ENCODE measurements at places on chromosomes 16 and 17.

DNA sequence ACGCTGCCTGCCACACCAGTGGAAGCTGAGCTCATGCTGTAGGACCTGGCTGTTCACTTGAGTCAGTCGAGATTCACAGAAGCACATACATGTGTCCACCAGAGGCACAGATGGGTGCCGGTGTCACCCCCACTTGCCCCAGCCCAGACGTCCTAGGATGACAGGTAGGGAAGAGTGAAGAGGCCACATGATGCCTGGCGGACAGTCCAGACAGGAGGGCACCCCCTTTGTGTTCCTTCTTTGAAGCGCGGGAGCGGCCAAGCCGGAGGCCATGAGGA lies 8.8 kb downstream of the UBE2I start:
- DNase-seq, result no peak

DNA sequence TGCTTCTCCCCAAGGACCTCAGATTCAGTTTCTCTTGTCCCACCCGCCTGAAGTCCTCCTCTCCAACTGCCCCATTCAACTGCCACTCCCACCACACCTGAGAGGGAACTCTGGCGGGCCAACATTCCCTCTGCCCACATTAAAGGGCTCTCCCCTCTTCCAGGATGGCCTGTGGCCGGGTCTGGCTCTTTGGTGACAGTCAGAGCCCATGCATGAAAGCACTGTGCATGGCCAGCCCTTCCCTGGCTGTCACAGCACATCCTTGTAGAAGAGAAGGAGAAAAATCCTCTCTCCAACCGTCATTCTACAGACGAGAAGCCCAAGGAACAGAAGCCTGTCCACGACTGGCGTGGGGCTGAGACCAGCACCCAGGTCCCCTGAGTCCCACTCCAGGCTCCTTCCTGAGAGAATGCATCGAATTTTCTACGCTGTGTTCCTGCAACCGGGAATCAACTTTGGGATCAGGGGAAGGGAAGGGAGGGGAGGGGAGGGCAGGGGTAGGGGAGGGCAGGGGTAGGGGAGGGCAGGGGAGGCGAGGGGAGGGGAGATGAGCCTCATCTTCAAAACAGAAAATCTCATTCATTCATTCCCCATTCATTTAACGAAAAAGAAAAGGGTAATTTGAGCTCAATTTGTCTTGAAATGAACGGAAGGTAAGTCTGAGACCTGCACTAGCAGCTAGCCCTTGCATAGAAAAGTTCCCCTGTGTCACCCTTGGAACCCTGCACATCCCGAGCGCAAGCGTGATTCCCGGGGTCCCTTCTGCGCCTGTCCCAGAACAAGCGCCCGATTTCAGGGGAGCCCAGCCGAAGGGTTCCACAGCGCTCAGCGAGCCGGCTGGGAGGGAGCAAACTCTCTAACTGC lies at the start of gene ABCC12:
Gene ABCC12, minus strand, starts transcription at position 68 of the 864 bp plus-strand sequence. CDS start 9,569 bp downstream, outside the sequence.
- no peak for DNase-seq

DNA sequence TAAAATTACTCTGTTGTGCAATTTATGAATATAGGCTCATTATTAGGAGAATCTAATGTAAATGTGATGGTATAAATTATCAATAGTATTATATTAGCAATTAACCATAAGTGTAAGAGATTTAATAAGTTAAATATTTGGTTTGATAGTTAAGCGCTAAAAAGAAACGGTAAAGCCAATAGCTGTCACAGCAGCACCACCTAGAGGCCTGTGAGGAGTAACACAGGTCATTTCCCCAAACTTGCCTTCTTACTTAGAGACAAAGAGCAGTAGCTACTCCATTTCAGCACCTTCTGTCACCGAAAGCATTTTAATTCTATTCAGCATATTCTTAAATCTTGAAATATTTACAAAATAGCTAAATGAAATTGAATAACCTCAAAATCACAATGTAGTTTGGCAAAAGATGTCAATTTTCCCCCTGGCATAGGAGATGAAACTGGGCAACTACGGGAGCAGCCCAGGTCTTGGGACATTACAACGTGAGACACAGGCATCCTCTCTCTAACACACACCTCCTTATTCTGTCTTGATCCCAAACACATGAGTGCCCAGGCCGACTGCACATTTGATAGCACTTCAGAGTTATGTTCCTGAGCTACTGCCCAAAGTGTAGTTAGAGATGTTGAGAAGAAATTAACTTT lies 14.3 kb upstream of the DYNLRB2 start:
- peak; percentile 76 for DNase-seq

DNA sequence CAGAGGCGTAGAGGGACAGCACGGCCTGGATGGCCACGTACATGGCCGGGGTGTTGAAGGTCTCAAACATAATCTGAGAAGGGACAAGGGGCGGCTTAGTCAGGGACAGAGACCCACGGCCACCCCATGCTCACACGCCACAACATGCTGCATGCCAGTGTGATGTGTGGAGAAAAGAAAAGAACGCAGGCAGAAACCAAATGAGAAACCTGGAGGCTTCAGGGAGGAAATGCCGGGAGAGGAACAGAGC lies 1.1 kb downstream of the ACTG1 start:
- no peak for DNase-seq
